ENCODE measurements at places on chromosomes 3 and 15.

DNA sequence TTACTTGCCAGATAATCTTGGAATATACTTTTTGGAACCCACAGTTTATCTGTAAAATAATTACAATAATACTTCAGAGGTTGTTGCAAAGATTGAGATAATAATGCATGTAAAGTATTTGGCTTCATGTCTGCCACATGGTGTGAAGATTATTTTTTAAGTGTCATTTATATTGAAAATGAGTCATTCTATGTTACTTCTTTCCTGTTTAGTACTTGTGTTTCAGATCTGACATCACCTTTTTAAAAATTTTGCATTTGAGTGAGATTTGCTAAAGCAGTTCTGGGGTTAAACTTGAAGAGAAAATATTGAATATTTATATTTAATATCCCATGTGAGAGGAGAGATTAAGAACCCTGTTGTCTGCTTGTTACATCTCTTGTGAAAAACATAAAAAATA is 31.2 kb downstream of the IQGAP1 start:
- no peak for DNase-seq

- no peak for DNase-seq
Measured at GRCh38 chr15:85972805-85973540, 106.7 kb upstream of the AGBL1 start.

DNA sequence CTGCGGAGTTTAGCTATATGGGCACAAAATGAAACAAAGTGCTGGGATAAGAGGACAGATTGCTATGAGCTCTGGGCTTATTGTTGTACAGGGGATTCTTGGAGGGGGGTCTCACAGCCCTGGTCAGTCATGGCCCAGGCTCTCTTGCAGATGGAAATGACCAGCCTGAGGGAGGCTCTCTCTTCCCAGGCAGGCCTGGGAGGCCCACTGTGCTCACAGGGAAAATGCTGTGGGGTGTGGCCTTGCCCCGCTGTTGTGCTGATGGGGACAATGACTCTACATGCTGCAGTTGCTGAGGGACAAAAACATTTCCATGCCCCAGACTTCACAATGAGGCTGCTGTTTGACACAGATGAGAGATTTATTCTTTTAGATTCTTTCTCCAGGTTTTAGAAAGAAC is 202.2 kb downstream of the KLF13 start:
- DNase-seq = no peak

- DNase-seq = no peak
Measured at GRCh38 chr3:167978071-167978470, 117.7 kb downstream of the GOLIM4 start.

DNA sequence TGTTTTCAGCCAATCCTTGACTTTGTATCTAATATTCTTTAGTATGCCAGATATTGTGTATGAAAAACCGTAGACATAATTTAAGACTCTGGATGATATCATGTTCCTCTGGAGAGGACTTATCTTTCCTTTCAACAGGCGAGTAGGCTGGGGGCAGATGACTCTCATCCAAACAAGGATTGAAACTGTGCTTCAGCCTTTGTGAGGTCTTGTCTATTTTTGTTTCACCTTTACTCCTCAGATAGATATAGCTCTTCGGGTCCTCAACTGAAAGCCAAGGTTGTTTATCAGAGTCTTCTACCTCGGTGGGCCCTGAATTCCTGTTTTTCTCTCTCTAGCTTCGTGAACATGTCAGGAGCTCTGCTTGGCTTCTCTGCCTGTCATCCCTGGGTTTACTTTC is 66.0 kb downstream of the C3orf20 start:
- DNase-seq = no peak

DNA sequence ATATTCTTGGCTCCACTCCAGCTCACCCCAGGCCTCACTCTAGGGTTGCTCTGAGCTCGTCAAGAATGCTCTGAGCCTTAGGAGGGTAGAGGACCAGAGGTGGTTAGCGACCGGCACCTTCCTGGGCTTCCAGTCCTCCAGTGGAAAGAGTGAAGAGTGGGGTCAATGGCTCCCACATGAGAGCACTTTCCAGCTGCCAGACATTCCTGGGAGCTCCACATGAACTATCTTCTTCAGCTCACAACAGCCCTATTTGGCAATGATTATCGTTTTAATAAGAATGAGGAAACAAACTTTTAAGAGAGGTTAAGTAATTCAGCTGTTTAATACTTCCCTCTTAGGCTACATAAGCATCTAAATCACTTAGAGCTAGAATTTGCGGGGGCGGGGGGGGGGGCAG is 139.3 kb downstream of the STT3B start:
- DNase-seq = peak; percentile 66

- no peak for DNase-seq
Measured at GRCh38 chr3:54905920-54906319, 21.9 kb downstream of the LRTM1 start.

Measured in suppressor macrophage treated with lipopolysaccharide for 1 hour (primary cell).